Inflammatory macrophage treated with lipopolysaccharide for 4 hours (primary cell): ENCODE measurements at places on chromosomes 11 and 22.
A peak's percentile ranks its signal among the peaks of the same experiment; 100 is the strongest.

DNA sequence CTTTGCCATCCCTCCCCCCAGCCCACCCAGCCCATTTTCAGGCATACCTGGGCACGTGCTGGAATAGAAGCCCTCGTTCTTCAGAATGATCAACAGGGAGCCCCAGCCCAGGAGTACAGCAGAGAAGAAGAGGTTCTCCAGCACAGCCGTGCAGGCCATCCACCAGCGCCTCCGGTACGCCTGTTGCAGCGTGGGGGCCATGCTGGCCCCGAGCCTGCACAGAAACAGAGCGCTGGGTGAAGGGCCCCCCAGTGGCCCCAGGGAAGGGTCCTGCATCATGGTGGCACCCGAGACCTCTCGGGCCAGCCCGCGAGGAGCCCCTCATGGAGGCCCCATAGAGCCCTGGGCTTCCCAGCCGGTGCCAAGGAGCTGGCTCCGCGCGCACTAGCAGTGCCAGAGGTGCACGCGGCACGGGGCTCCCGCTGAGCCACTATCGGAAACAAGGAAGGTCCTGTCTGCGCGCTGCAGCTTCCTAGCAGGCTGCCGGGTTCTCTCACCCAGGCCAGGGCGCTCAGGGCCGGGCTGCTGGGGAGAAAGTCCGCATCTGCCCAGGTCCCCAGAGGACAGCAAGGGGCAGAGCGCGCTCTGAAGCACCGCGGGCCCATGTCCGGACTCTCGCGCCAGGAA is 1.5 kb downstream of the SLC43A1 start:
- DNase-seq, result peak; percentile 21

- DNase-seq, result no peak
Observed at GRCh38 chr11:117300283-117300663, 9.1 kb downstream of the BACE1-AS start.

DNA sequence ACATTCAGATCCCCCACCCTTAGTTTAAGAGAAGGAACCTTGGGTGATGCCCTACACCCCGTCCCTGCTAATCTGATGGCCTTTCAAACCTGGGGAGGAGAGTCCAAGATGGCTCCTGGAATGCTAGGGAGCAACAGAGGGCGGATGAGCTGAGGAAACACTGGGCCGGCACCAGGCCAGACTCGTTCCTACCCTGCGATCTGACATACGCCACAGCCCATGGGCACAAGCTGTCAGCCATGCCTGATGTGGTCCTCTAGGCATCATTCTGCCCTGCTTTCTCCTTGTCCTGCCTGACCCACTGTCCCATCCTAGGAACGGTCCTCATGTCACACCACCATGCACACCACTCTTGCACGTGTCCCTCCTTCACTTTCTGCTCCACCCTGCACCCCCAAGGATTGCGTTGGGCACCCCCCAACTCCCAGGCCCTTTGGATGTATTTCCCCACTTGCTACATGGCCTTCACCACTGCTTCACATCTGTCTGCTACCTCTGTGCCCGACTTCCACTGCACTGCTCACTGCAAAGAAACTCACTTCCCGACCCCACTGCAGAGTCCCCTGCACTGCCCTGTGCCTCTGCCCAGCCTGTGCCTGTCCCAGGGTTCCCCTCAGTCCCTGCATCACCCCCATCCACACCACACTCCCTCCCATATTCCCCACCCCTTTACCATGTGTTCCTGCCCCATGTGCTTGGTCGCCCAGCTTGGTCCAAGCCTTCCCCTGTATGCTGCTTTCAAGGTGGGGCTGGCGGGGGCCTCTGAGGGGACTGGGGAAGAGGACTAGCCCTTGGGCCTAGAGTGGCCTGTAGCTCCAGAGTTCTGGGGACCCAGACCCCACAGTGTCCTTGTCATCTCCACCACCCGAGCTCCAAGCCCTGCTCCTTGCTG is 29.2 kb downstream of the USP35 start:
- DNase-seq, result no peak

DNA sequence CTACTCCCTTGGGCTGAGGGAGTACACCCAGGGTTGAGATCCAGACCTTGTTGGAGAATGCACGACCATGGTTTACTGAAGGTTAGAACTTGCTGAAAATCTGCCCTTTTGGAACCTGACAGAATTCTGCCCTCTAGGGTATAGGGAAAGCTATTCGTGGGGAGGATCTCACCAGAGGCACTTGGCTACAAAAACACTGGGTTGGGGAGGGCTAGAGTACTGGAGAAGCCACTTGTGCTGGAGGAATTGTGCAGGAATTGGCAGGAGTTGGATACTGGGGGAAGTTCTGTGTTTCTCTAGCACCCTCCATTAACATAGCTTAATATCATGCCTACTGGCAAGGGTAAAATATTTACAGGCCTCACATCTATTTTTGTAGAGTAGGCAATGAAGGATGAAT is 55.8 kb downstream of the PPME1 start:
- no peak for DNase-seq

DNA sequence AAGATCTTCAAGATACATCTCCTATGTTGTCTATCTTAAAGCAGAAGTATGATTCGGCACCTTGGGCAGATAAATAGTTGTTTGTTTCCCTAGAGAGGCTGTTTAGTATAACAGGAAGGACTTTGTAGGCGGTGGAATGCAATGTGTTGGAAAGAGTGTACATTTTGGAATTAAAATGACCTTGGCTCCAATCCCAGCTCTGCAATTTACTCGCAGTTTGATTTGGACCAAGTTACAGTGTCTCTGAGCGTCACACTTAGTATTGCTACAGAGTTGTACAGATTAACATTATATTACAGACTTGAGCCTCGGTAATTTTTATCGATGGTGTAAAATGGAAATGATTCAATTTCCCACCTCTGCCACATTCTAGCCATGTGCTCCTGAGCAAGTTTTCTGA is 265.3 kb downstream of the OPCML start:
- DNase-seq, result no peak

DNA sequence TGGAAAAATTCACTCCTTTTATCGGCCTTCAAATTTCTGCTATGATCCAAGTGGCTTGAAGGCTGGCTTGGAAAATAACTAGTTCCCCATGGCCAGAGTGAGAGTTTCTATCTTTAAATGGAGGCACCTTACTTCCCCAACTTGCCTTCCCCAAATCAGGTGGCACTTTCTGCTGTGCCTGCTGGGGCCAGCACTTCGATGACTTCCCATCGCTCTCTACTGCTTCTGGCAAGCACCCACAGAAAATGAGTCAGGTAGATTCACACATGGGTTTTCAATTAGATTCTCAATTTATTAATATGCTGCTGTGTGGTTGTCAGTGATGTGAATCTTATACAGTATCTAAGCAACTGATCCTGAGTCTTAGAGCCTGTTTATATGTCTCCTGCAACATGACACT is 398.8 kb upstream of the RAG2 start:
- DNase-seq, result no peak

DNA sequence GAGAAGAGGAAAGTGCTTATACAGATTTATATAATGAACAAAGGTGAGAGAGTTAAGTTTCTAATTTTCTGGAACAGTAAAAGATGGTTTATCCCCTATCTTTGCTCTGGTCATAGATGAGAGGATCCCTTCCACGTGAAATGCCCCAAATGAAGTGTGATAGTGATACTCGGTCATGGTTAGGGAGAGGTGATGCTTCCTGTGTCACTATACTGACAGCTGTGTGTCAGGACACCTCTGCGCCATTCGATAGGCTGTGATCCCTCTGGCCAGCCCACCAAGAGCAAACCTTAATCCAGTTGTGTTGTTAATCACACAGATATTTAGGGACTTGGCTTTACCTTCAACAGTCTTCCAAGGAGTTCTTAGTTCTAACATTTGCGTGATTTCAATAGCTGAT is 57.7 kb downstream of the NCAM1 start:
- DNase-seq, result no peak

- DNase-seq, result peak; percentile 21
Observed at GRCh38 chr11:73366265-73366610, 10.0 kb upstream of the RELT start.
